ENCODE measurements at places on chromosomes 3 and 15. TPM values are rescaled to one million over a fixed set of nuclear protein-coding genes. Genes with fewer than 3 reads are reported as not detected.

Gene LTF
- 3.4 TPM for polyA plus RNA-seq

Gene A4GNT
- polyA plus RNA-seq, result 1.7 TPM

Gene UTS2B
- polyA plus RNA-seq, result 1.1 TPM

Gene ADCY5
- polyA plus RNA-seq, result 11.9 TPM

DNA sequence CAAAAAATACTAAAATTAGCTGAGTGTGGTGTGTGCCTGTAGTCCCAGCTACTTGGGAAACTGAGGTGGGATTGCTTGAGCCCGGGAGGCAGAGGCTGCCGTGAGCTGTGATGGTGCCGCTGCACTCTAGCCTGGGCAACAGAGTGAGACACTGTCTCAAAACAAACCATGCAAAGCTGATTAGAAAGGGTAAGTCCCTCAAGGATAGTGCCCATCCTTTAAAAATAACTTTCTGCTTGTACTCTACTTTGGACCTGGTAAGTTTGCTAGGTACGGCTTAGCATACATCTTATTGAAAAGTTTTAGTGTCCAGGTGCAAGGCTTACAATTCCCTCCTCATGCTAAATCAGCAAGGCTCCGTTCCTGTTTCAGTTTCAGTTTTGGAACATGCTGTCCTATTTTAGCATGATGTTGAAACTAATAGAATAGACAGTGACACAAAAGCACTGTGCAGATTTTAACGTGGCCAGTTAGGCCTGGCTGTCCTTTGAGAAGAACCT, 21.4 kb downstream of the FEM1B start:
- DNase-seq, result no peak
